NCI-H1048 (cell line): ENCODE measurements at places on chromosomes 1 and 21.

GRCh38 chr1:206589206-206589605, 23.1 kb downstream of the EIF2D start:
- DNase-seq, result no peak

DNA sequence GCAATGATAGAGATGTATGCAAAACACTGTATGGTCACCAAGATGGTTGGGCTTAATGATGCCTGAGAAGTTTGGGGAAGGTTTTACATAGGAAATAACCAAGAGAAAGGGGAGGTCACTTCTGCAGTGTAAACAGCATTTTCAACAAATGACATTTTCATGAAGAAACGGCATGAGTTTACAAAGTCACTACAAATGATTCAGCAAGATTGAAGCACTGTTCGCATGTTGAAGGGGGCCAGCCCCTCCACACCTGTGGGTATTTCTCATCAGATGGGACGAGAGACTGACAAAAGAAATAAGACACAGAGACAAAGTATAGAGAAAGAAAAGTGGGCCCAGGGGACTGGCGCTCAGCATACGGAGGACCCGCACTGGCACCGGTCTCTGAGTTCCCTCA, 234.1 kb upstream of the POGK start:
- DNase-seq, result no peak

DNA sequence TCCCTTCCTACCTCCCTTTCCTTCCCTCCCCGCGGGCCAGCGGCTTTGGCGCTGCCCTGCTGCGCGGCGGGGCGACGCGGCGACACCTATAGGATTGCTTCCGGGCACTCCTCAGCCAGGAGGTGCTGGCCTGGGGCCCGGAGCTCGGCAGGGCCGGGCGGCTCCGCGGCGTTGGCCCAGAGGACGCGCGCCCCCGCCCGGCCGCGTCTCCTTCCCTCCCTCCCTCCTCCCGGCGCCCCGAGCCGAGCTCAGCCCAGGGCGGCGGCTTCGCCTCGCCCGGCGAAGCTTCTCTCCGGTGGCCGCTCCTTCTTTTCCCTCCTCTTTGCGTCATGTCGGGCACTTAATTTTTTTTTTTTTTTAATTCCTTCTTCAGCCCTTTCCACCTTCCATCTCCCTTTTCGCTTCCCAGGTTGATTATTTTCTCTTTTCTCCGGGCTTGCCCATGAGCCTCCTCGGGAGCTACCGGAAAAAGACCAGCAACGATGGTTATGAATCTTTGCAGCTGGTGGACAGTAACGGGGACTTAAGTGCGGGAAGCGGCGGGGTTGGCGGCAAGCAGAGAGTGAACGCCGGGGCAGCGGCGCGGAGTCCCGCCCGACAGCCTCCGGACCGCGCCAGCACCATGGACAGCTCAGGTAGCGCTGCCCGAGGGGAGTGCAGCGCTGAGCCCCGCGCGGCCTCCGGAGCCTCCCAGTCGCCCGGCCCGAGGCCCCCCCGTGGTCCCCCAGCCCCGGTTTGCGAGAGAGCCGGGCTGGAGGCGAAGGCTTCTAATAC, at the start of gene DNAJC6:
Gene DNAJC6 (plus strand): TSS at position 240 of the 774 bp plus-strand sequence. CDS start 203 bp downstream, at position 443.
- DNase-seq, result peak; percentile 15

DNA sequence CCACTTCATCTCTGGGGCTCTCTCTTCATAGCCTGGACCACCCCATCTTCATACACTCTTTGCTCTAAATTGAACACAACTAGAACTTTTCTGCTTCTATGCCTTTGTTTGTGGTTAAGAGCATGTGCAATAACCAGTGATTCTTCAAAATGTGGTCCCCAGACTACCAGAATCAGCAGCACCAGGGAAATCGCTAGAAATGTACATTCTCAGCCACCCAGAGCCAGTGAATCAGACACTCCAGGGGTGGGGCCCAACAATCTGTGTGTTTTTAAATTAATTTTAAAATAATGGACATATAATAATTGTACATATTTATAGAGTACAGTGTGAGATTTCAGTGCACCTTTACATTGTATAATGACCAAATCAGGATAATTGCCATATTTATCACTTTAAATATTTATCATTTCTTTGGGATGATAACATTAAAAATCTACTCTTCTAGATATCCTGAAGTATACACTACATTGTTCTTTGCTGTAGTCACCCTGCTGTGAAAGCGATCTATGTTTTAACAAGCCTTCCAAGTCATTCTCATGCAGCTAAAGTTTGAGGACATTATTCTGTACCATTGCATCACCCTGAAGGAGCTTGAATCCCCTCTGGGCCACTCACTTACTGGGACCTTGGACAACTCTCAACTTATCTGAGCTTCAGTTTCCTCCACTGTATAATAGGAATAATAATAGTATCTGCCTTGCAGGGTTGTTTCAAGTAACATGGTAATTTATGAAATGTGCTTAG, 10.8 kb downstream of the GRHL3 start:
- DNase-seq, result no peak

- DNase-seq, result no peak
Observed at GRCh38 chr1:151197863-151198253, 494 bp upstream of the PIP5K1A start.

DNA sequence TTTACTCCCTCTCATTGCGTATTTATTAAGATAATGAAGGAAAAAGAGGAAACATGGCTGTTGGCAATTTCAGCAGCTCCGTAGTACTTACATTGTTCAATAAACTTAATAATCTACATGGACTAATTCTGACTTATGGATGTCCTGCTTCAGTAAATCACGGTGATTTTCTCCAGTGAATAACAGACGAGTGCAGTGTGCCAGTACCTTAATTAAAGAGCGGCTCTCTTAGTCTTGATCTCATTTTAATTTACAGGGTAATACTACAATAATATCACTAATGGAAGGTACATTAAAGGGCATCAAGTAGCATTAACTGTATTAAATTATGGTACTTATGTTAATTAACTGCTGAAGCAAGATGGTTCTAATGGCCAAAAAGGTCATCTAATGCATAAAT, 187.2 kb downstream of the NTNG1 start:
- DNase-seq, result no peak

DNA sequence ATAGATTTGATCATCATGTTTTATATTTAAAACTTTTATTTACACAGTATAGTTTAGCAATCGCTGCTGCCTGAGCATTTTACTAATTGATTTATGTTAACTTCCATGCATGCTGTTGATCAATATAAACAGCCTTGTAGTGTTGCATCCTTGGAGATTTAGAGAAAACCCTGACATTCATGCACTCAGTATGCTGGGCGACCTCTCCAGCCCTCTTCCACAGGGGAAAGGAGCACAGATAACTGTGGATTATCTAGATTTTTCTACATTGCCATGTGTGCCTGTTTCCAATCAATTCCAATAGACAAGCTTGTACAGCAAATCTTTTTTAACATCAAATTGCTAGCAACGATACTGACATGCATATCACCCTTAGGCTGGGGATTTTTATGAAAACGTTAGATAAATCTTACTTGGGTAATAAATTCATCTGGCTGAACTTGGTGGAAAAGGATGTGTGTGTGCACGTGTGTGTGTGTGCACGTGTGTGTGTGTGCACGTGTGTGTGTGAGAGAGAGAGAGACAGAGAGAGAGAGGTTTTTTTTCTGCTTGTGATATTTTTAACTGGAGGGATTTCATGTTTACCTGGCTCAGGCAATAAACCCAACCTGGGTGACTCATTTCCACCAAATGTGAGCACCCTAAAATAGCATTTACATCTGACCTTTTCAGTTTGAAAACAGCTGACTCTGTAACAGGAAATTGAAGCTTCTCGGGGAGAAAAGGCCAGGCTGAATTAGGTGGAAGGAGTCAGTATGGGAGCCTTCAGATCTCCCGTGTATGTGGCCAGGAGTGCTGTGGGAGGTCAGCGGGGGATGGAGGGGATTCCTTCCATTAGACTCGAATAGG, 339.8 kb downstream of the PRDM2 start:
- no peak for DNase-seq

DNA sequence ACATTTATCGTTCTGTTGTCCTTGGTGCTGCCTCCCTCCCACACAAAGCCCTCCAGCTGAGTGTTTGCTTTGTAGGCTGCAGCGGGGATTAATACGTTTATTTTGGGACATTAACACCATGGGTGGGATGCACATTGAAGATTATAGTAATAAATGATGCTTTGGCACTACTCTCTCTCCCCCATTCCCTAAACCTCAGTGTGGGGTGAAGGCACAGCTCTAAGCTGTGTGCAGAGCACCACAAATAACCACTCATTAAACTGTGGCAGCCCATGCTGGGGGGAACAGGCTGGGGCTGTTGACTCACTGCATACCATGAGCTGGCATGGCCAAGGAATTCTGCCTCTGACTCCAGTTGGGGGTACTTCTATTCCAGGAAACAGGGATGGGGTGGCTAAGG, 7.7 kb downstream of the PCP4L1 start:
- DNase-seq, result no peak

DNA sequence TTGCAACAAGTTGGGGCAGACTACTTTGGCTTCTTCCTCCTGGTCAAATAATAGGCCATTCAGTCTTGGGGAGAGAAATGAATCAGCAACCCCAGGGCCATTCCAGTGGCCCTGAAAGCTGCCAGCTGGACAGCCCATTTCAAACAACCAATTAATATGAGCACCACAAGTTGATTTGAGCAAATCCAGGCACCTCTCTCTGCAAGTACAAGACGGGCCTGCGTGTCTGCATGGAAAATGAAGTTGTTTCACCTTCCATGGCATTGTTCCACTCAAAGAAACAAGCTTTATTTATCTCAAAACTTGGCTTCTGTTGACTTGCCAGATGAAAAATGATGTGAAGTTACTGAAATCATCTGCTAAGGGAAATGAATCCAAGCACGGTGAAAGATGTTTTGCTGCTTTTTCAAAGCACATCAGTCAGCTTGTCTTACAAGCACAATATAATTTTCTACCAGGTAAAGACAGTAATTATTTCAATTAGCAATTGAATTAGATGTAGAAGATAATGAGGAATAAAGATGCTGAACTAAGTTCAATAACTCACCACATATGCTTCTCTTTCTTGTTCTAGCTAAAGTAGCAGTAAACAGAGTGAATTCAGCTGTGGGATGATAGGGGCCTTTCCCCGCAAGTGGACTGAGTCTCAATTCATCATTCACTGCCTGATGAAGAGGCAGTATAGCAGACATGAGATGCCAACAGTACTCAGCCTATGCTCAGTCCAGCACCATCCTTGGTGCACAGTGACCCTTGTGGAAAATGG, 95.2 kb upstream of the SSX2IP start:
- no peak for DNase-seq

DNA sequence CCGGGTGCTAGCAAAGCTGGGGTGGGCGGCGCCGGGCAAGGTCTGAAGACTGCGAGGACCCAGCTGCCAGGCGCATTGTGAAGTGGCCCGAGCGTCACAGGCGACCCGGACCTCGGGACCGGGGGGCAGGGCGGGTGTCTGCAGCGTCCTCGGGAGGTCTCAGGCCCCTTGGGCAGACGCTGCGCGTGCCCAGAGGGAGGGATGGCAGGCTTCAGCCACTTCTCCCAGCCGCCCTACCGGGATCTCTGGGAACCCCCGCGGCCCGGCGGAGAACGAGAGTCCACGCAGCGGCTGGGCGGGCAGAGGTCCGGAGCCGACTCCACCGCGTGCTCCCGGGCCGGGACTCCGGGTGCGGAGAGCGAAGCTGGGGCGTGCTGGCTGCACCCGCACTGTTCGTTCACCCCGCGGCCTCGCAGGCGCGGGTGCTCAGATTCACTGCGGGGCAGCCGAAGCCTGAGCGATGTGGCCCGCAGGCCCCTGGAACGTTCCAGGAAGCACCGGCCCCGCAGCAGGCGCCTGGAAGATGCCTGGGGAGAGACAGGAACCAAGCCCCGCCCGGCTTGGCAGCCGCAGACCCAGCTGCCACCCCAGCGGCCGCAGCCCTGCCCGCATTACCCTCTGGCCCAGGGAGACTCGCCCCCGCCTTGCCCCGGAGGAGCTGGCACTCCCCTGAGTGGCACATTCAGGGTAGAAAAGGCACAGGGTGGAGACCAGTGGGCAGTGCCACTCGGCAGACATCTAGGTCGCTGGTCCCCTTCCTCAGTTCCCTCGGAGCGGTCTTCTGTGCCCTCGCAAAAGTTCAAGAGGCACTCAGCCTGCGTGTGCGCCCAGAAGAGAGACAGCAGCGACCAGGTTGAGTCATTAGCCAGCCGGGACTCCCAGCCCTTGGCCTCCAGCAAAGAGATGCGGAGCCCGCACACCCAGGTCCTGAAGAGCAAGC, at the start of gene CCDC185:
Gene CCDC185 (plus strand): TSS at position 141 of the 940 bp plus-strand sequence. CDS start 61 bp downstream, at position 202.
- no peak for DNase-seq
